ENCODE measurements at places on chromosomes 6 and 20.

DNA sequence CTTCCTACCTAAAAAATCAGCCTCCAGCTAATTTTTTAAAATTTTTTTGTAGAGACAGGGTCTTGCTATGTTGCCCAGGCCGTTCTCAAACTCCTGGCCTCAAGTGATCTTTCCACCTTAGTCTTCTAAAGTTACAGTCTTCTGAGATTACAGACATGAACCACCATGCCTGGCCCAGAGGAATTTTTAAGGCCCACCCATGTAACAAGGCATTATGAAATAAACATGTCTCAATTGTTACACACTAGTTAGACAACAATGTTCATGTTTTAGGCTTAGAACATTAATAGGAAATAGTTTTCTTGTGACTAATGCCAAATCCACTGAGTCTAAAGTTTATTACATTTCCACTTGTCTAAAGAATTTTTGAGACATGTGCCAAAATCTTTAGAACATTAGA is 221.2 kb downstream of the LAMA2 start:
- DNase-seq, result no peak

- DNase-seq, result peak; percentile 43
Measured at GRCh38 chr20:17530716-17531664, at the start of gene BFSP1. Gene BFSP1 (minus strand): TSS chr20:17531379. CDS start chr20:17531329, 50 bp downstream.

GRCh38 chr20:15854911-15855310 is 718.3 kb downstream of the KIF16B start:
- no peak for DNase-seq

- DNase-seq, result peak; percentile 94
Measured at GRCh38 chr6:166382933-166383801, at the start of gene MPC1. Gene MPC1 (minus strand): TSS chr6:166382940. CDS start chr6:166382876, 64 bp downstream.

Measured in GM12891 (cell line).